ENCODE measurements at places on chromosomes 16 and 17. TPM values are rescaled to one million over a fixed set of nuclear protein-coding genes. Genes with fewer than 3 reads are reported as not detected.

Gene GOSR2
- total RNA-seq: 42.6 TPM

Gene FOXJ1
- total RNA-seq: not detected

Gene SULT1A1
- total RNA-seq: 2.4 TPM

Gene JUP
- total RNA-seq: 207 TPM

Gene KCNH4
- 0.13 TPM for total RNA-seq

Gene ITGAD
- total RNA-seq: not detected

Gene PRM2
- total RNA-seq: not detected

Gene TNS4
- not detected for total RNA-seq

Gene DHRS7C
- not detected for total RNA-seq

Gene TEX19
- total RNA-seq: not detected

Gene ASGR2
- total RNA-seq: not detected

Gene SPATA32
- total RNA-seq: not detected

Gene ZNF597
- 1.5 TPM for total RNA-seq

Gene SLC16A6
- 1.0 TPM for total RNA-seq

Gene SLC47A1
- 1.7 TPM for total RNA-seq

Gene PLA2G10
- total RNA-seq: not detected

Gene SPNS3
- total RNA-seq: 0.51 TPM

Gene TMEM235
- total RNA-seq: under 0.01 TPM

Gene CCL18
- total RNA-seq: not detected

Gene RAPGEFL1
- total RNA-seq: 0.39 TPM

Gene PARD6A
- 2.3 TPM for total RNA-seq

Gene GP1BA
- total RNA-seq: not detected

Gene TMC8
- 0.13 TPM for total RNA-seq

Gene ST6GALNAC1
- total RNA-seq: not detected

Gene VTN
- total RNA-seq: not detected

Gene CHST5
- total RNA-seq: 0.13 TPM

Gene NACA2
- not detected for total RNA-seq

Gene SP6
- 2.3 TPM for total RNA-seq

Gene KCNAB3
- 0.26 TPM for total RNA-seq

Gene KPNA2
- 89.0 TPM for total RNA-seq

Gene STX1B
- 0.26 TPM for total RNA-seq

Gene EFTUD2
- 145 TPM for total RNA-seq

Gene ADAT1
- 65.4 TPM for total RNA-seq

Gene IGF2BP1
- total RNA-seq: under 0.01 TPM

Gene TEDC2
- 3.8 TPM for total RNA-seq

Gene RAD51D
- total RNA-seq: 7.7 TPM

Gene TNFRSF17
- not detected for total RNA-seq

Gene CBX1
- total RNA-seq: 36.5 TPM

Gene TMEM114
- total RNA-seq: not detected

Gene BAIAP3
- 1.6 TPM for total RNA-seq

Gene CHST4
- not detected for total RNA-seq
